ENCODE measurements at places on chromosomes 7 and 10. TPM values are rescaled to one million over a fixed set of nuclear protein-coding genes. Genes with fewer than 3 reads are reported as not detected.

DNA sequence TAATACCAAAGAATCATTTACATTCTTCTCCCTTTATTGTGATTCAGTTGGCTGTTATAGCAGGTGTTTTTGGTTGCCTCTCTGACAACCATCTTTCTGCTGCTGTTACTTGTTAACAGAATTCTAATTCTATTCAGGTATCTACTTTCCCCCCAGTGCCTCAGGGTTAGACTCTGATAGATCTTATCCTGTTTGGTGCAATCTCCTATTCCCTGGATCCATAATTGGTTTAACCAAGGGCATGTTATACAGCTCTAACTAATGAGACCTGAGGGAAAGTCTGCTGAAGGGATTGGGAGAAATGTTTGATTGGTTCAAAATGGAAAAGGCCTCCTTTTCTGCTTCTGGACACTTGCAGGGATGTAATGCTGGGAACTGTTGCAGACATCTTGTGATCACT, 161.5 kb downstream of the GPR158 start:
- no peaks in the 10 kb centered on the region for H3K4me1 ChIP-seq
- no peak for DNase-seq
- no peak overlapping the region for H3K27ac ChIP-seq
- H3K4me3 ChIP-seq, result no peak overlapping the region
- H3K36me3 ChIP-seq, result no peaks in the 10 kb centered on the region
- H3K27me3 ChIP-seq, result no peaks in the 10 kb centered on the region

Gene SRRM3
- total RNA-seq, result not detected

Gene POP7
- not detected for total RNA-seq

GRCh38 chr7:36583318-36583717, 141.0 kb downstream of the AOAH start:
- DNase-seq, result no peak
- H3K27ac ChIP-seq, result no peak overlapping the region
- no peak overlapping the region for H3K4me3 ChIP-seq
- H3K27me3 ChIP-seq, result no peaks in the 10 kb centered on the region
- H3K36me3 ChIP-seq, result no peaks in the 10 kb centered on the region
- H3K4me1 ChIP-seq, result no peaks in the 10 kb centered on the region

DNA sequence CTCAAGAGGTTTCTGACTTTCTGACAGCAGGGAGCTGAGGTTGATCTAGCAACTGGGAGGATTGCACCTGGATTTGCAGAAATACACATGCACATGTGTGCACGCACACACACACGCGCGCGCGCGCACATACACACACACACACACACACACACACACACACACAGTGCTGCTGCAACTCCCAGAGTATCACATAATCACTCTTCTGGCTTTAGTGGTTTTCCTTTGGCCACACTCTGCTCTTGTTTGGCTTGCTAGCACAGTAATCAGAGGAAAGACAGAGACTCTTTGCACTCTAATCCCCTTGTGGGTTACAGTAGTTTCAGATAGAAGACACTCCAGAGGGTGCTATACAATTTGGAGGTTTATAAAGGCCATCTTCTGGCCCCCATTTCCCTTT, 705.0 kb downstream of the AUTS2 start:
- no peaks in the 10 kb centered on the region for H3K36me3 ChIP-seq
- H3K4me3 ChIP-seq, result no peak overlapping the region
- no peaks in the 10 kb centered on the region for H3K27me3 ChIP-seq
- no peak overlapping the region for H3K27ac ChIP-seq
- DNase-seq, result no peak

All from stomach (tissue), 19 donors.